ENCODE measurements at places on chromosomes 4 and X.

GRCh38 chr4:74751856-74752255 is 42.5 kb downstream of the BTC start:
- DNase-seq: no peak

DNA sequence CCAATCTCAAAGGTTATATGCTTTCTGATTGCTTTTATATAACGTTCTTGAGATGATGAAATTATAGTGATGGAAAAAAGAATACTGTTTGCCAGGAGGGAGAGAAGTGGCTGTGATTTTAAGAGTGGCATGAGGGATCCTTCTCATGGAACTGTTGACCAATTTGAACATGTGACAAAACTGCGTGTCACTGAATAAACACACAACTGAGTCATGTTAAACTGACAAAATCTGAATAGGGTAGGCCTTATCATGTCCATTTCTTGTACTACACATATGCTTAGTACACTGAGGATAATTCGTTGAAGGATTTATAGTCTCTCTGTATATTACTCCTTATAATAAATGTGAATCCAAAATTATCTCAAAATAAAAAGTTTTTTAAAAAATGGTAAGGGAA is 22.2 kb upstream of the HSPA4L start:
- DNase-seq: no peak

GRCh38 chr4:111959222-111959621 is 186.0 kb upstream of the FAM241A start:
- no peak for DNase-seq

DNA sequence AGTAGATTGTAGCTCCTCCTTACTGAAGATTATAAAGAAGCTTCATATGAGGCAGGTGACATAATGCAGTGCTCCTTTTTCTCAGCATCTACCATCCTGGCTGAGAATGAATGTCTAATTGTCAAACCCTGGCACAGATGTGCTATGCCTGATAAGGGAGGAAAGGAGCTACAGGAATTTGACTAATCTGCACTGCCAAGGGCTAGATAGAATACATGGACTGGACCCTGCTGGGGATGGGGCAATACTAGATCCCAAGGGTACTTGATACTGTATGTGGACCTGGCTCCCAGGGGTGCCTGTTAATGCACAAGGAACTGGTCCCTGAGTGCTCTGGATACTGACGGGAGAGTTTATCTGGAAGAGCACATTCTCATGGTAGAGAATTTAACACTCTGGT is 362.2 kb upstream of the EMCN start:
- DNase-seq: no peak
